T1000 (cell line): ENCODE measurements at places on chromosomes 1 and 21.

DNA sequence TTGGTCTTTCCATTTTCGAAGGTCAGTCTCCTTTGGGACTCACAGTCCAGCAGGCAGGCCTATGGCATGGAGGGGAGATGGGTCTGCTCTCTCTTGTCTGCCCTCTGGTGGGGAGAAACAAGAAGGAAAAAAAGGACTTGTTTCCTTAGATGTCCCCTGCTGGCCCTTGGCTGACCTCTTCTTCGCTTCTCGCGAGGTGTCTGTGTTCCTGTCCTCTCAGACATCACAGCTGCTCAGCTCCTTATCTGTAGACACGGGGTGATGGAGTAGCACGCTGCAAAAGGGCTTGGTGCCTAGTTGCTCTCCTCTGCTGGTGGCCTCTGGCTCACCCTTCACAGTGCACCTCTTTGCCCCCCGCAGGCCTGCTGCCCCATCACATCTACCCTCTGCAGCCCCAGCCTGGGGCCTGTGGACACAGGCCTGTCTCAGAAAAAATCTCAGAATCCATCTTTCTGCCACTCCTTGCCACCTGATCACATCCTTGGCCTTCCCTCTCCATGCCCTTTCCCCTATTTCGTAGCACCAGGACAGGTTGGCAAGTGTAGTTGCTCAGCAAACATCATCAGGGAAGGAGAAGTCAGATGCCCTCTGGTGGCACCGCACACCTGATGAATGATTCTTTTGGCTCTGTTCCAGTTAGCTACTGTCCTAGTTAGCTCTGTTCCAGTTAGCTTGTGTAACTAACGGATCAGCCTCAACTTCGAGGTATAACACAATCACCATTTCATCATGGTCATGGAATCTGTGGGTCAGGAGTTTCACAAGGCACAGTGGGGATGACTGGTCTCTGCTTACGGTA, 18.7 kb upstream of the AK2 start:
- DNase-seq: peak; percentile 25

DNA sequence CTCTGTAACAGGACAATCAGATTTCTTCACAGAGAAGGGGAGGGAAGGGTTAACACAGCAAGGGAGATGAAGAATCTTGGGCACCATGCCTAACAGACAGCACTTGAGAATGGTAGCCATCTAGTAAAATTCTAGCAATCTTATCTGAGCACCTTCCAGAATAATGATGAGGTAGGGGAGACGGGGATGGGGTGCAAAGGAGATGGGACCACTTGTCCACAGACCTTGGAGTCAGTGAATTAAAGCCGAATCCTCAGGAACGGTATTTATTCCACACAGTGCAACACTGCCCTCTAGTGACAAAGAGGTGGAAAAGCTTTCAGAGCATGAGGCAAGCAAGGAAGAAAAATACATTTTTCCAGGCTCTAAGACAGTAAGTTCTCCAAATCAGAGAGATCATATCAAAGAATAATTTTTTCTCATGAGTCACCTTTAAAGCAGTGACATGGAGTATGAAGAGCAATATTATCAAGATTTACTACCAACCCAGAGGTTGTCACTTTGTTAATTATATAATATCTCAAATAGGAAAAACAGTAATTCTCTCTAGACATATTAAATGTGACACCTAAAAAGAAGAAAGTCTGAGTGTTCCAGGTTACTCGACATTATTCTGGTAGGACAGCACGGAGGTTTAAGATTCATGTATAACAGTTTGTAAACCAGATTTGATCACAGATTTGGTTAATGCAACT, 43.3 kb upstream of the LPAR3 start:
- DNase-seq: peak; percentile 14

DNA sequence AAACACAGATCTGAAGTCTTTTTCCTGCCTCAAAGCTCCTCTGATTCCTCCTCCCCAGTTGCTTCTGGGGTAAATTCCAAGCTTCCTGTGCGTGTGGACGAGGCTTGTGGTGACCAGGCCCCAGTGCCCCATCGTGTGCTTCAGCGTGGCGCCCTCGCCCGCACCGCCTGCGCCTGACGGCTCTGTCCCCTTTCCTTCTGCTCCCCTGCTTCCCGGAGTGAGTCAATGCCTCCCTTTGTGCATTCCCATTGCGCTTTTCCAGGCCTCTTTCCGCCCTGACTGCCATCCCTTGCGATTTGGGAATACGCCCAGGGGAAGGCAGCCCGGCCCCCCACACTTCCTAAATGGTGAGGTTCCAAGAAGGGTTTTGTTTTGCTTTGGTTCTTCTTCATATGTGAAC, 36.3 kb downstream of the FAAP20 start:
- no peak for DNase-seq

DNA sequence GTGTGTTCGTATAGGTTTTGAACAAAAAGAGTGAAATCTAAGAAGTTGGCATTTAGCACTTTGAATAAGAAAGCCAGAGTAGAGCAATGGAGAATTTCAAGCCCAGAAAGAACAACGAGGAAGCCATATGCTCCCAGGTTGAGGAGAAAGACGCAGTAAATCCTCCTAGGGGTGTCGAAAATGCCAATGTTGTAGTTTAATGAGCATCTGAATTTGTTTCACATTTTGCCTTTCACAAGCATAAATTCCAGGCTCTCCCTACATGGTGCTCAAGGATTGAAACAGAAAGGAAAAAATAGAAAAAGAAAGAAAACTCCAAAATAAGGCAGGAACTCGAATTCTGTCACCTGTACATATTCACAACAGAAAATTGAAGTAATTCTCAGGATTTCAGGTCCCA, 264.7 kb upstream of the SGIP1 start:
- DNase-seq: no peak

- DNase-seq: no peak
Measured at GRCh38 chr1:51306950-51307349, 23.4 kb downstream of the TTC39A start.

DNA sequence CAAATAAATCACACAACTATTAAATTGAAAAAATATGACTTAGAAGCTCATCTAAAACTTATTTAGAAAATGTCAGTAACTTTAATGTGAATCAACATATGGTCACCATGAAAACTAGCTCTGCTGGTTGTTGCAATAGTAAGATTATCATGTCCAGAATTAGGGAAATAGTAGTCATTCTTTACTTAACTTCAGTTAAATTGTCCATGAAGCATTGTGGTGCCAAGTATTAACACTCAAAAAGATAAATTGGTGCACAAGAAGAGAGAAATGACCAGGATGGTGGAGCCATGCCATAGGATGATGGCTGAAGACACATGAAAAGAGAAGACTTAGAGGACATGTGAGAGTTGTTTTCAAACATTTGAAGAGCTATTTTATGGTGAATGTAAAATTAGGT, 130.2 kb upstream of the PTGFR start:
- DNase-seq: no peak

DNA sequence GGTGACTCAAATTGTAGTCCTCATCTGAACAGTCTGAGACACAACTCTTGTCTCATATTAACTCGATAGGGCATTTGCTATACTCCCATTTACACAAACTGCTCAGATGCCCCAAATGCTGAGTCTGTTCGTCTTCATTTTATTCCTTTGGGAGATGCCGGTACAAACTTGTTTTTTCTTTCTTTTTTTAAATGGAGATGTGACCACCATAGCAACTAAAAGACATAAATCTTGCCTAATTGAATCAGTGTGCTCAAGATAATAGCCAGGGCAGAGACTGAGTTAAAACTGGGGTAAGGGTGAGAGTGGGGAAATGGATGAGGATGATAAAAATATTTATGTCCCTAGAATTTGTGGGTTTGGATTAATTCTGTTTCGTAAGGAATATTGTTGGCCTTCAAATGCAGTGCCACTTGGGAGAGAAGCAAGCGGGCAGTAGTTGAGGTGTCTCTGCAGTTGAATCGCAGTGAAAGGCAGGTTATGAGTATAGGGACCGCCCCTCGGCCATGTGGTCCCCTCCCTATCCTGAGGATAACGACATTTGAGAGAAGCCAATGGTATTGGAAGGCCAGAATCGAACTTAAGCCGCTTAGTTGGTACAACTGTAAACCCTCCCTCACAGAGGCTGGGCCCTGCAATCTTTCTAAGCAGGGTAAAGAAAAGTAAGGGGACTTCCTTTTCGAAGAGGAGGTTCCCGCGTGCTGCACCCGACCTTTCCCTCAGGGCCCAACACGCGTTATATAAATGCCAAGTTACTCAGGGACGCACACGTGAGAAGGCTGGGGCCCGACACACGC, 859 bp upstream of the LRRC8B start:
- DNase-seq: no peak

- DNase-seq: no peak
Measured at GRCh38 chr1:175133673-175134435, 58.7 kb downstream of the KIAA0040 start.

DNA sequence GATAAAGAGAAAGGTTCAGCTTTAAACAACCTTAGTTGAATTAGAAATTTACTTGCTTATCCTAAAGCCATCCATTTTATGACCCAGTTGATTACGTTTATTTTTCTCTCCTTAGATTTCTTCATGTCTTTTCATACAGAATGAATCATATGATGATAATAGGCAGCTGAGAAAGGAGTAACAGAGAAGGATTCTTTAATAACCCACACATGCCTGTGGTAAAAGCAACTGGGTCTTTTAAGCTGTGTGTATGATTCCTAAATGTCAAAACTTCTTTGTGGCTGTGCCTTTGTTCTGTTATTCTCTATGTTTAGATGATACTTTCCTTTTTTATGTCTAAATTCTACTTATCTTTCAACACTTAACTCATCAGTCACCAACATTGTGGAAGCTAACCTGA, 626.5 kb downstream of the NCAM2 start:
- DNase-seq: no peak

DNA sequence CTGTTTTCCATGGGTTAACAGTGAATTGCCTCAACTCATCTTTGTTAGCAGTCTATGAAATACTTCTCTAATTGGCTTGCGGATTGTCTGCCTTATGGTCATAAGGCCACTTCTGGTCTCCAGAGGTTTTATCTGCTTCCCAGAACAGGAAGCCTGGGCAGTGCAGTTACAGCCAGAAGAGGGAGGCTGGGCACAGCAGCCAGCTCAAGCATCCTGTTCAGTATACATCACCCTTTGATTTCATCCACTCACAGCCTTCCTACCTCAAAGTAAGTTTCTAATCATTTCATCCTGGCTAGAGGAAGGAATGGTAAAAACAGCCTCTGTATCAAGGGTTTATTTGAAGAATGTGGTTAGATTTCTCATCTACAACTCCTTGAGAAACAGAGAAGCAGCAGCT, 311.5 kb upstream of the DEPDC1 start:
- DNase-seq: no peak

GRCh38 chr1:110916669-110917306, 43.8 kb downstream of the CD53 start:
- no peak for DNase-seq

GRCh38 chr1:3369446-3370076, 84.9 kb upstream of the ARHGEF16 start:
- DNase-seq: no peak

GRCh38 chr1:19410393-19410792, 74.9 kb downstream of the CAPZB start:
- no peak for DNase-seq

GRCh38 chr1:161229896-161230295, 4.0 kb downstream of the TOMM40L start:
- DNase-seq: no peak

- no peak for DNase-seq
Measured at GRCh38 chr21:33865996-33866575, 49.5 kb downstream of the ATP5PO start.

- no peak for DNase-seq
Measured at GRCh38 chr21:32335601-32336575, 37.2 kb downstream of the MRAP start.

GRCh38 chr1:32250893-32251716, at the start of gene LCK:
TSS of gene LCK (plus strand) at chr1:32251265. CDS start at chr1:32274330, 23,065 bp downstream.
- no peak for DNase-seq

- no peak for DNase-seq
Measured at GRCh38 chr1:201647722-201648065, 108.8 kb downstream of the NAV1 start.

- DNase-seq: no peak
Measured at GRCh38 chr1:180953291-180954004, 40.8 kb downstream of the KIAA1614 start.

GRCh38 chr1:166153525-166154314, 13.1 kb downstream of the FAM78B start:
- DNase-seq: no peak

DNA sequence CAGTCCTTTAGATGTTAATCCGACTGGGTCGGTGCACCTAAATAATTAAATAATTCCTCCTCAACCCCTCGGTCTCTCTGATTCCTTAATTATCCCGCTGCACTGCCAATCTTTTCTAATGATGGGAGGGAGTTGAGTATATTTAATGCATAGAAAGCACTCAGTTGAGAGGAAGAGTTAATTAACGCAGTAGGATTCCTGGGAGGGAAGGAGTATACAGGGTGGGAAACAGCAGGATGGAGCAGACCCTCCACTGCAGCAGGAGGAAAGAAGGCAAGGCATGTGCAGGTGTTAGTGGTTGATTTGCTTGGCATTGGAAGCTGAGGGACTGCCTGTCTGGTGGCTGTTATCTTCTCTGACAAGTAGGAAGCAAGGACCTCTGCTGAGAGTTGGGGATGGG, 9.9 kb upstream of the REN start:
- DNase-seq: no peak

DNA sequence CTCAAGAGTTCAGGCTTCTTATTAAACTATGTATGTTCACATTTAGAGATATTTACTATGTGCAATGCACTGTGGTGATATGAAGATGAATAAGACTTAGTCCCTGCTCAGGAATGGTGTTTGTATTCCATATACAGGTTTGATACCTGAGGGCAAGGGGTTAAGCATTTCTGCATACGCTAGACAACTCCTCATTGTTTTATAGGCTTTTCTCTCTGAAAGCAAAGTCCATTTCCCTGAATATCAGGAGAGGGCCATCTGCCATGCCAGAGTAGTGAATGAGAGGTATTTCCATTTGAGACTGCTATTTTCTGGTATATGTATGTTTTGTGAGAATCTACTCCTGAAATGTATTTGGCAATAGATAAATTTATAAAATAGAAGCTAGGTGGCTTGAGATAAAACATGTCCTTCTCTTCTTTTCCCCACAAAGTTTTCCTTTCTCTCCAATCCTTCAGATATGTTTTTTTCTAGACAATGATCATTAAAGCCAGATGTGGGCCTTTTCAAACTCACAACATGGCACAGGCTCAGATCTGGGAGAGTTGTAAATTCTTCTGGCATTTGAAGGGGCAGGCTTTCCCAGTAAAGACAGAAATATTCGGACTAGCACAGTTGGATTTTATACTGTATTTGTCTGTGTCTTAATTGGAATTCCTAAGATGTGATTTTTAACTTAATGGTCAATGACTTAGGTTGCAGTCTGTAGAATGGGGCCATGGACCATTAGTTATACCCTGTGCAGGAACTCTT, 73.3 kb upstream of the WDR26 start:
- DNase-seq: no peak

- DNase-seq: peak; percentile 14
Measured at GRCh38 chr1:57637155-57637554, 213.3 kb upstream of the DAB1 start.

DNA sequence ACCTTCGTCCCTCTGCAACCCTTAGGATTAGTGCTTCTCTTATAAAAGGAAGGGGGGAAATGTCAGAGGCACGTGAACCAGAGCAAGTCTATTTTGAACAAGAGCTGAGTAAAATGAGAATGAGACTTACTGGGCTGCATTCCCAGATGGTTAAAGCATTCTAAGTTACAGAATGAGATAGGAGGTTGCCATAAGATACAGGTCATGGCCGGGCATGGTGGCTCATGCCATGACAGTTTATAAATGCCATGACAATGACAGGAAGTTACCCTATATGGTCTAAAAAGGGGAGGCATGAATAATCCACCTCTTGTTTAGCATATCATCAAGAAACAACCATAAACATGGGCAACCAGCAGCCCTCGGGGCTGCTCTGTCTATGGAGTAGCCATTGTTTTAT, 2.5 kb upstream of the AQP10 start:
- no peak for DNase-seq
